ENCODE measurements at places on chromosomes 1 and 21.
A peak's percentile ranks its signal among the peaks of the same experiment; 100 is the strongest.

GRCh38 chr21:45209685-45210284 is 77.9 kb downstream of the POFUT2 start:
- no peak for DNase-seq

- no peak for DNase-seq
Measured at GRCh38 chr1:61186753-61187152, 104.4 kb downstream of the NFIA start.

DNA sequence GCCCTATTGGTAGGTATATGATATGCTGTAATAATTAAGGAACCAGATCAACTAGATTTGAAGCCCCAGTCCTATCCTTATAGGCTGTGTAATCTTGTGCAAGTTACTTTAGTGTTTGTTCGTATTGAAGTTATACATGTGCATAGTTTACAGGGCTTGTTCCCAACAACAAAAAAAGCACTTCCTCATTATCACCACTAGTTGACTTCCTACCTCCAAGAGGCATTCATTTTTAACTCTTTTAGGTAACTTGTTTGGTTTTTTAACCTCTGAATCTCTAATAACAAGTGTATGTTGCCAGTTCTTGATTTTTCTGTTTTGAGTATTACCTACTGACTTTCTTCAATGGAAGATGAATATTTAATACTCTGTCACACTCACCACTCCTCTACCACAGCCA is 71.9 kb downstream of the ST3GAL3 start:
- no peak for DNase-seq

DNA sequence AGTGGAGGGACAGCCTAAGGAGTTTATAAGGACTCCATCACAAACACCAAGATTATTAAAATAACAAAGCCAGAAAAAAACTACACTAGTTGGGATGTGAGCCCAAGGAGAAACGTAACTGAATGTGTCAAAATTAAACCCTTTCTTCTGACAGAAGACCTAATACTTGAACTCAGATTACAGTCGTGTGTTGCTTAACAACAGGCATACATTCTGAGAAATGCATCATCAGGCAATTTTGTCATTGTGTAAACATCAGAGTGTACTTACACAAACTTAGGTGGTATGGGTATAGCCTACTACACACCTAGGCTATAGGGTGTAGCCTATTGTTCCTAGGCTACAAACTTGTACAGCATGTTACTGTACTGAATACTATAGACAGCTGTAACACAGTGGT is 23.4 kb downstream of the DSTYK start:
- no peak for DNase-seq

DNA sequence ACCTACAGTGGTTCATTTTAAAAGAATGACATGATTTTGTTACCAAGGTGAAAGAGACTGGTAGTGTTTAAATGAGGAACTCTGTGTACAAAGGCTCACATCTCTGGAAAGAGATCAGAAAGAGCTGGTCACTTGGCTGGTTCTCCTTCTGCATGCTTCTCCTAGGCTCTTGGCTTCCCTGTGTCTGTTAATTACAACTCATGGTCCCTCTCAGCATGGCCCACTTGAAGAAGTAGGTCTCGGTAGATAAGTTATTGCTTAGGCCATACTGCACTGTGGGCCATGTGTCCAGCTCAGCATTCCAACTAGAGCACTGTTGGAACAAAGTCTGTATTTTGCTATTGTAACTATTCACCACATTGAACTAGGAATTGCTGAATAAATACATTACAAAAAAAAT is 91.1 kb downstream of the KIAA0319L start:
- no peak for DNase-seq

- DNase-seq = no peak
Measured at GRCh38 chr1:223429821-223430220, 36.6 kb downstream of the CCDC185 start.

GRCh38 chr1:74773582-74773981 is 40.6 kb downstream of the TYW3 start:
- no peak for DNase-seq

DNA sequence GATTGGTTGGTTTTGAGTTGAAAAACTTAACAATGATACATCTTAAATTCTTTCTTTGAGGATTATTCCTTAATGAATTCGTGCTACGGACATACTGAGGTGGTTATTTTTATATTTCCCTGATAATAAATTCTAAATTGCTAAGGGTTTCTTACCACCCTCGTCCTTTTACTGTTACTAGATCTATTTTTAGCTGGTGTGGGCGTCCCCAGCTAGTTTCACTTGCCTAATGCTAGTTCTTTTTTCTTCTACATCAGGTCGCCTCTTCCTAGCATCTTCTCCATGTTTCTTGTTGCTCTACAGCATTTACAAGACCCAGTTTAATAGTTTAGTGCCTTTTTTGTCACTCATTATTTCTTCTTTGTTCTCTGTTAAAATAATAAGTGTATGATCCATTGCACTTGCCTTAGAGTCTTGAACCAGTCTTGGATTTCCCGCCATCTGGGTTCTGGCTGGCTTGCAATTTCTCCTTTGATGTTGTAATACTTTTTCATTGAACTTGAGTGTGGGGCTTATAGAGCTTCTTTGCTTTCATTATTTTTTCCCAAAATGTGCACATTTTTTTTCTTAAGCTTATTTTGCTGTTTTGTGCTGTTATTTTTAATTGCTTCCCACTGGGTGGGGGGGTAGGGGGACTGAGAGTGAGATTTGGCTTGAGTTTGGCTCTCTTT is 677 bp upstream of the HSD11B1 start:
- no peak for DNase-seq

- peak; percentile 49 for DNase-seq
Measured at GRCh38 chr1:201885531-201886075, 3.1 kb upstream of the SHISA4 start.

DNA sequence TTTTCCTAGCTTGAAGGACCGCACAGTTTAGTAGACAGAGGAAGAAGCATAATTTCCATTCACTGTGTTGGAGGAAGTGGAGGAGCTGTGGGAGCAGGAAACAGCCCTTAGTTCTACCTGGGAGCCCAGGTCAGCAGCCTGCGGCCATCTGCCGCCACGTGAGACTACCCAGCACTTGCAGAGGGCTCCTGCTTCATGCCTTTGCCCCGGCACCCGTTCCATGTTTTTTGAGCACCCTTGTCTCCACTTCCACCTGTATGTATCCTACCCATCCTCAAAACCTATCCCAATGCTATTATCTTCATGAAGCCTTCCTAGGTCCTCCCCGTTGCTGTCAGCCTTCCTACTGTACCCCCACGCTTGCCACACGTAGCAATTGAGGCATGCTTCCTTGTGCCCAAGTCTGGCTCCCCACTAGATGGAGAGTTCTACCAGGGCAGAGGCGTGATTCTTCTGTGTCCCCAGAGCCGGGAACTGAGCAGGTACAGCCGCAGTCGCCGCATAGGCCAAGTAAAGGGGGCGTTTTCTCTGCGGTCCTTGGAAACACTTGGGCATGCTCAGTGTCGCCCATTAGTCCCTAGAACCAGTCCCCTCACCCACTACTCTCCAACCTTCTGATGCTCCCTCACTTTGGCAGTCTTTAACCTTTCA is 1.9 kb downstream of the SLC6A9 start:
- DNase-seq = no peak

GRCh38 chr1:164495905-164496304 is 63.1 kb upstream of the PBX1 start:
- no peak for DNase-seq

- DNase-seq = peak; percentile 88
Measured at GRCh38 chr1:186503190-186503589, 42.3 kb upstream of the PDC start.

- peak; percentile 92 for DNase-seq
Measured at GRCh38 chr1:54312796-54313316, 93.3 kb downstream of the SSBP3 start.

DNA sequence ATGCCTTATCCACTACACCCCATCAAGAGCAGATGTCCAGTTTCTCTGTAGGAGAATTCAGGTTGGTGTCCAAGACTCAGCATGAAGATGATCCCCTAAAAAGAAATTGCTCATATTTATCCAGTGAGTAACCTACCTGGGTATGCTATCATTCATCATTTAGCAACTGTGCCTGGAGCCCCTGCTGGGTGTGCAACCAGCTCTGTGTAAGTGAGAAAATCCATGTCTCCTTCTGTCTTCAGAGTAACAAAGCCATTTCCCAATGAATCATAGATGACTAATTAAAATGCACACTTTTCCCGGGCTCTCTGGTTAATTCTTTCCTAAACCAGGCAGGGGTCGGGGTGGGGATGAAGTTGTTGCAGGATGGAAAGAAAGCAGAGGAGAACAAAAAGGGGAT is 35.8 kb downstream of the OLFML3 start:
- DNase-seq = peak; percentile 82

GRCh38 chr1:182330303-182330702 is 61.3 kb downstream of the GLUL start:
- peak; percentile 19 for DNase-seq

- DNase-seq = peak; percentile 32
Measured at GRCh38 chr1:186884251-186884650, 55.5 kb downstream of the PLA2G4A start.

GRCh38 chr1:20472860-20473711 is 12.9 kb downstream of the CAMK2N1 start:
- peak; percentile 46 for DNase-seq

- no peak for DNase-seq
Measured at GRCh38 chr1:42847111-42847595, 740 bp downstream of the ZNF691 start.

DNA sequence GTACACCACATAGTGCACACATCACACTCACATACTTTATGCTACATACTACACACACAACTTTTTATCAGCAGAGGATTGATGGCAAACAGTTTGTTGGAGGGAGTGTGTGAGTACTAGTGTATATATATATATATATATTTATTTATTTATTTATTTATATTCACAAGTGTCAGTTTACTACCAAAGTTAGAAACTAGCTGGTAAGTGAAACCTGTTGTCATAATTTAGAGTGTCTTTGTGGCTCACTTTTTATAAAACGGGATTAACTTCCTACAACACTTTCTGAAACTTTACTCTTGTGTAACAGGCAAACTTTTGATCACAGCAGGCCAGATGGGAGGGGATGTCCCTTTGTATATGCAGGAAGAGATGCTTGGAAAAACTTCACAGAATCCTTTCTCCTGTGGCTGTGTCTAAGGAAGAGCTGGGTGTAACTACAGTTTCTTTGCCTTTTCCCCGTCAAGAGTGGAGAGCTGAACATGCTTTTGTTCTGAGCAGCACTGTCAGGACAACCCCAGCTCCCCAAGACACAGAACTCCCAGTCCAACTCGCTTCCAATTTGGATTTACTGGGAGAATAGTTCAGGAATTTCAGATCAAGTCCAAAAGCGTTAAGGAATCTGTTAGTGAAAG is 1.9 kb upstream of the SAMD13 start:
- DNase-seq = no peak

DNA sequence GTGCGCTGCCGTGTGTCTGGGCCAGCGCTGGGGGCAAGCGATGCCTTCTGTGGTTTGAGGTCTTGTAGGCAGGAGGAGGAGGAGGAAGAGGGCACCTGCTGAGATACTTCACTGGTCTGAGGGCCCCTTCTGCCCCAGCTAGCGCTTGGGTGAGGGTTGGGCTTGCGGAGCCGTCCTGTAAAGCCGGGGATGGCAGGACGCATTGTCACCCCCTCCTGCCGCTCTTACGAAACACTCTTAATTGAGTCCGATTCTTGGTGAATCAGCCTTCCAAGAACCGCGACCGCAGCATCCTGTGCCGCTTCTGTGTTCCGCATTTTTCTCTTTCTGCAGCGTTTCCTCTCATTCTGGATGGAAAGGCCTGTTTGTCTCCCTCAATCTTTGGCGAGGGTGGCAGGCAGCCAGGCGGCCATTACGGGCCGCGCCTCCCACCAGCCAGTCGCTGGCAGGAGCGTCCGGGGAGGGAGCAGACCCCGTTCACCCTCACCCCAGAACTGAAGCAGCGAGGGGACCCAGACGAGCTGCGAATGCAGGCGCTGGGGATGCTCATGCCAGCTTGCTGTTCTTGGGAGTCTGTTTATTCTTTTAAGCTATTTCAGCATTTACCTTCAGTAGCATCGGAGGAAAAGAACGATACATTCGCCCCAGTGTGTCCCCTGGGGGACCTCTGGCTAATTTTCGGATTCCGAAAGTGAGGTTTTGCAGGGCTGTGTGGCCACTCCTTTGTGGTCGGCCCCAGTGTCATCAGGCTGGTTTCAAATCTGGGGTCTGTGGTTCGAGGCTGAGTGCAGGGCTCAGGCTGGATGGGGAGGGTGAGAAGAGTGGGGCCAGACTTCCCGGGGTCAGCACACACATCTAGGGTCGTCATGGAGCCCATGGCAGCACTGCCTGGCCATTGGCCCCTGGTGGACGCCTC is 62.7 kb downstream of the SKI start:
- peak; percentile 99 for DNase-seq

GRCh38 chr1:226611301-226611700 is 62.7 kb downstream of the STUM start:
- DNase-seq = no peak

- no peak for DNase-seq
Measured at GRCh38 chr21:31993826-31994825, 121.3 kb downstream of the HUNK start.

DNA sequence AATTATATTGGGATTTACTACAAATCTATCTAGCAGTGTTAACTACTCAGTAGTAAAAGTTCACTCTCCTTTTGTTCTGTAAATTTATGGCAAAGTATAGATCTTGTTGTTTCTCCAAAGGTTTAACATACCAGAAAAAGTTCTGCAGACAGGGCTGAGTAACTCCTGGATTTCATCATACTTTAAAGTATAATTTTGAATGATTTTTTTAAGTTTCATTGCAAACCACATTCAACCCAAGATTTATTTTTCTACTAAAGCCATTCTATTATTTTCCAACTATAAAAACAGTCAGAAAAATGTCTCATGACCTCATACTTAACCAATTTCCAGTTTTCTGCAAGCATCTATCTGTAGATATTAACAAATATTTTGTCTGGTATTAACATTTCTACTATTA is 585.8 kb upstream of the ZRANB2 start:
- DNase-seq = peak; percentile 43

DNA sequence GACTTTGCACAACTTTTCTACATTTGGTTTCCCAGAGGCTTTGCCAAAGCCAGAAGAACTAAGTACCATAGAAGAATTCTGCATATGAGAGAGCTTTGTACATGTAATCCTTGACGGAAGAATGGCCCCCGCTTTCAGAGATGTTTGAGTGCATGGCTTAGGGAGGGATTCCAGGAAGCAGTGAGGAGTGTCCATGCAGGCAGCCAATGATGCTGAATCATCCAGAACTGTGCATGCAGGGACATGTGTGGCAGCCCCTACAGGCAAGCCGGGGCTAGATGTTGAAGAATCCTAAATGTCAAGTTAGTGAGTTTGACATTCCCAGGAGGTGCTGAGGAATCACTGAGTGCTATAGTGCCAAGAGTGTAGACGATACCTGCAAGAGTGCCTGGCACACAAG is 9.9 kb upstream of the HAO2 start:
- peak; percentile 45 for DNase-seq

GRCh38 chr1:164794356-164794755 is 235.4 kb downstream of the PBX1 start:
- peak; percentile 88 for DNase-seq

GRCh38 chr1:151133018-151133806 is 13.2 kb downstream of the SEMA6C start:
- DNase-seq = no peak
